ENCODE measurements at places on chromosomes 2 and 18.

- no peak for DNase-seq
These were observed 7.3 kb downstream of the IL1RN start for GRCh38 chr2:113134717-113135116.

DNA sequence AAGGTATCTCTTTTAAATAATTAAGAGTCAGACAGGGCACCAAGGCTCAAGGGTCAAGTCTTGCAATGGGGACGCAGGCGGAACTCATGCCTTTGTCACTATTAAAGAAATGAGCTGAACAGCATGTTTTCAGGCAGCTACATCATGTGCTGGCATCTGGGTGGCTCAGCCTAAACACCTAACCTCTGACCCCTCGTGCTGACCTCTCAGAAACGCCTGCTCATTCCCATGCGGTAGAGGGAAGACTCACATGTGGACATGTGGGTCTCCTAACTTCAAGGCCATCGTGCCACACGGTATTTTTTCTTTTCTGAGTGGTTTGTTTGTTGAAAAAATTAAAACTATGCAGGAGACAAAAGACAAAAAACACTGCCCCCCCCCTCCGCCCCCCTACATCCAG, 31.3 kb downstream of the CYP27C1 start:
- no peak for DNase-seq

- no peak for DNase-seq
These were observed 83.3 kb downstream of the ALPK2 start for GRCh38 chr18:58545338-58546296.

DNA sequence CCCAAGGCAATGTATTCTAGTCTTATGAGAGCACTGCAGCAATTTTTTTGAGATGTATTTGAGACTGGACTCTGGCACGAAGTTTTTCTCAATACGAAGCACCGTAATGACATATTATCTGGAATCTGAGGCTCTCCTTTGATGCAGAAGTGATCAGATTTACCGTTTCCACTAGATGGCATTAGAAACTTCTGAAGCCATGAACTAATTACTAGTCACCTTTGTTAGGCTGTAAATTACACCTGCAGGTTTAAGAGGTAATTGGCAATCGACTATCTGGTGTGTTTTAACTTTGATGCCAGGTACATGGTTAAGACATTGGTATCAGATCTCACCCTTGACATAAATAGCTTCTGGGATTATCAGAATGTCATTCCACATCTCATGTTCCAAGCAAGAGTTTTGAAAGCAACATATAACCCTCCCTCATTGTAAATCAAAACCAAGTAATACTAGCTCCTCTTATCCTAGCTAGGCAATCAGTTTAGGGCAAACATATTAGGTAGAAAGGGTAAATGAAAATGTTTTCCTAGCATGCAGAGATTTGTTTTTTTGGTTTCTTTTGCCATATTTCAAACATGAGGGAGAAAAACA, 254.6 kb upstream of the SPRED2 start:
- no peak for DNase-seq

DNA sequence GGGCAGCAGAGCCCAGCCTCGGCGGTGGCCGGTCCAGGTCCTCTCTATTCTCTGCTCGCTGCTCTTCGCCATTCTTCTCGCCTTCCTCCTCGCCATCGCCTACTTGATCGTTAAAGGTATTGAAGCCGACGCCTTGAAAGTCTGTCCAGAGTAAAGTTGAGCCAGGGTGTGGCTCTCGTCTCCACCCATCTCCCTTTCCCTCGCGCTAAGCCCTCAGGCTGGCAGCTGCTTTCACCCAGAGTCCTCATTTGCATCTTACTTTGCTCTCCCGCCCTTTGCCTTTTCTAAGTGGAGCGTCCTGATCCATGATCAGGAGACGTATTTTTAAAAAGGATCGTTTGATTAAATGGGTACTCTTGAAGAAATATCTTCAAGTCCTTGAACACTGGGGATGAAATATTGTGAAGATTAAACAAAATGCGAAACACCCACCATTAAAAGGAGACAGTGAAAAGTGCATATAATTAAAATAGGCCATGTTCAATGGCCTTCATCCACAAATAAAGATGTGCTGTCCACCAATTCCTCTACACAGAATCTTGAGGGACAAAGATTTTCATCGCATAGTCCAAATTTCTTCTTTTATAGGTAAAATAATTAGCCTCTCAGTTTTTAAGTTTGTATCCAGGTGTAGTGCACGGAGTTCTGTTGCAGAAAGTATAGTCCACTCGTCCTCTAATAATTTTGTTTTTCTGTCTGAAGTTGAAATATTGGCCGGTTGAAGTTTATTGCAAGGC, 657 bp downstream of the ARL6IP6 start:
- no peak for DNase-seq

DNA sequence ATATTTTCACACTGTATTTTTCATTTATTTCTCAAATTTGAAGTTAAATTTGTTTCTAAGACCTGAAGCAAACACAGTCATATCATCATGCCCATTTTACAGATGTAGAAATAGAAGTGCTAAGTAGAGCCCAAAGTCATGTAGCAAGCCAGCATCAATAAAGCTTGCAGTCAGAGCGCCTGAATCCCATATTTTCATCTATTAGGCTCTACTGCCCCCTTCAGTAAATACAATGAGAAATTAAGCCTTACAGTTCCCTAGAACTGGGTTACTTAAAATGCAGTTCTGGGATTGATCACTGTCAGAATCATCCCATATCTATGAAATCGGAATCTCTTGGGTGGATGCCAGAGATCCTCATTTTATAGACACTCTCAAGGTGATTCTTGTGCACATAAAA, 419.9 kb downstream of the TGIF1 start:
- DNase-seq, result no peak

DNA sequence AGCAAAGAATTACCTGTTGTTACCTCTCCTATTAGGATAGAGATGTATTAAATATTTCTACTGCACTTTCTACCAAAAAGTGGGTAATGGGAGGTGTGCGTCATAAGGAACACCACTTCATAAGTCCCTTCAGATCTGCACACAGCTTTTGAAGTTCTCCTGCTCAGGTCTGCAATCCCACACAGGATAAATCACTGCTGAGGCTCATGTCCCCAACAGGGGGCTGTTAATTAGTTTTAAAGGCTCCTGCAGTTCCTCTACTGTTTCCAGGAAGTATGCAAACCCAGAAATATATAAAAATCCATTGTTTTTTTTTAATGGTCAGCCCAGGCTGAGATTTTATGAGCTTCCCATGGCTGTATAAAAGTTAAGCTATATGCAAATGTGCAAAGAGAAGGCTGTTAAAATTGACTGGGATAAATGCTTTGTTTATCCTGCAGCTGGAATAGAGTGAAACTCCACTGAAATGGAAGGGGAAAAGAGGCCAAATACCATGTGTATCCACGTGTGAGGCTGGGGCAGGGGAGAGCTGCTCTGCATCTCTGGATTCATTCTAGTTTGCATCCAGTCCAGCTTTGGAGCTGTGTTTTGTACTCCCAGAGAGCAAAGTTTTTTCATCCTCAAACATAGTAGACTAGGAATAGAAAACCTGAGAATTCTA, 903.7 kb downstream of the TDRD15 start:
- no peak for DNase-seq

- no peak for DNase-seq
These were observed 69.1 kb downstream of the INHBB start for GRCh38 chr2:120415060-120415459.

DNA sequence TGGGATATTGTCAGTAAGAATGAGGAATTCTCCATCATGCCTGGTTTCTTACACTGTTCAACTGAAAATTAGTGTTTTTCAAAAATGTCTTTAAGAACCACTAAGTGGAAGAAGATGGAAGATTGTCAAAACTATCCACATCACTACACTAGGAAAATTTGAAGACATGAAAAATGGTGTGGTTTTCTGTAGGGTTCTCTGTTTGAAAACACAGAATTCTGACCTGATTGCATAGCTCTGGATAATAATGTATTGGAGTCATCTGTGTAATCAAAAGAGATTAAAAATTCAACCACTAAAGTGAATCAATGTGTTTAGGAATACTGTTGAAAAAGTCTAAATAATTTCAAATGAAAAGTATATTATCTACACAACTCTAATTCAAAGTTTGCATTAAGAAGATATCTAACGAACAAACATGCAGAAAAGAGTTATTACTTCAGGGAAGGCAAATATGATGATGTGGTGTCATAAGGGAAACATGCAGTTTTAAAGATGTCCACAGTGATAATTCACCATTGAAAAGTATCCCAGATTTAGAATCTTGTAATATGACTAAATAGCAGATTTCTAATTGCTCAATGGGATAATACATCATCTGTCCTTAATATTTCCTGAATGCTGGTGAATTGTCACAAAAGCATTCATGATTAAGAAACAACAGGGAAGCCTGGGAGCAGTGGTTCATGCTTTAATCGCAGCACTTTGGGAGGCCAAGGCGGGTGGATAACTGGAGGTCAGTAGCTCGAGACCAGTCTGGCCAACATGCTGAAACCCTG, 116.9 kb downstream of the ERBB4 start:
- no peak for DNase-seq

- DNase-seq, result no peak
These were observed 62.3 kb downstream of the SOWAHC start for GRCh38 chr2:109676346-109676902.

- DNase-seq, result no peak
These were observed 25.7 kb downstream of the TUBB6 start for GRCh38 chr18:12333506-12334290.

GRCh38 chr2:109383505-109384307, 230.1 kb downstream of the SEPTIN10 start:
- DNase-seq, result no peak

DNA sequence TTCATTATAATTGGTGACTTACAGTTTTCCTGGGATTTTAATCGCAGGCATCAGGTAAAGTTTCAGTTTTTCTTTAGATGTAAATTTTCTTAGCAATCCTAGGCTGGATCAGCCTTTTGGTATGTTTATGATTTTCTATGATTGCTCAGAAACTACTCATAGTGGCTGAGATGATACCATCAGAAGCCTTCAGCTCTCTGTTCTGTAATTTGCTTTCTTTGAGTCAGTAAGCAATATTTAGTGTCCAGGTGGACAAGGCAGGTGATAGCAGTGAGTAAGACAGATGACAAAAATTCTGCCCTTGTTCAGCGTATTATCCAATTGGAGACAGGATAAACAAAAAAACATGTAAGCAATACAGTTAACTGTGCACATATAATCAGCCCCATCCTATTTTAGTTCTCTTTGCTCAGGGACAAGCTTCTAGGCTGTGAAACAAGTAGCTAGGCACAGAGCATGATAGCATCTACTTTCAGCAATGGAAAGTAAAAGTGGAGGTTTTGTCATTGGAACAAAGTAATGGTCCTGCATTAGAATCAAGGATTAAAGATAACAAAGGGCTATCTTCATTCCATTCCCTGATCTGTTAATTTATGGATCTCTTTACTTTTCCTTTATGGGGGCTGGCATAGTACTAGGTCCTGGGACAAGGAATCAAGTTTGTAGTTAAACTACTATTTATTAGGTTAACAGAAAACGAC, 100.8 kb downstream of the EPC2 start:
- no peak for DNase-seq

GRCh38 chr2:218271487-218271797, 1.1 kb downstream of the PNKD start:
- DNase-seq, result no peak

- DNase-seq, result no peak
These were observed 46.7 kb upstream of the KCNG2 start for GRCh38 chr18:79750980-79751571.

GRCh38 chr2:69390001-69390400, 3.0 kb upstream of the GFPT1 start:
- no peak for DNase-seq

GRCh38 chr2:153770359-153770991, 101.2 kb upstream of the GALNT13 start:
- no peak for DNase-seq

- DNase-seq, result no peak
These were observed 5.1 kb upstream of the SPAG16 start for GRCh38 chr2:213279116-213279620.

DNA sequence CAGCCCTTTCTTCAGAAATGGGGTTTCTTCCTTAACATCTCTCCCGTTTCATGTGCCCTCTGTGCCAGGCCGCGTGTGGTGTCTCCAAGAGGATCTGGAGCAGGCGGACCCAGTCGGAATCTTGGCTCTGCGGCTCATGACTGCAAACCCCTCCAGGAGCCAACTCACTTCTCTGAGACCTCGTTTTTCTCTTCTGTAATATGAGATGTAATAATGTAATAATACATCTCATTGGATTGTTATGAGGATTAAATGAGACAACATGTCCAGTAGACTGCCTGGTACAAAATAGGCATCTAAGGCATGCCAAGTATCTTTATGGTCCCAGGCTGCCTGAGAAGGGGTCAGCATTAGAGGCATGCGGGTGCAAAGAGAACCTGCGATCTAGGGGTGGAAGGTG, 221.3 kb upstream of the REV1 start:
- DNase-seq, result no peak

- DNase-seq, result no peak
These were observed 37.2 kb upstream of the B4GALT6 start for GRCh38 chr18:31721601-31722000.

DNA sequence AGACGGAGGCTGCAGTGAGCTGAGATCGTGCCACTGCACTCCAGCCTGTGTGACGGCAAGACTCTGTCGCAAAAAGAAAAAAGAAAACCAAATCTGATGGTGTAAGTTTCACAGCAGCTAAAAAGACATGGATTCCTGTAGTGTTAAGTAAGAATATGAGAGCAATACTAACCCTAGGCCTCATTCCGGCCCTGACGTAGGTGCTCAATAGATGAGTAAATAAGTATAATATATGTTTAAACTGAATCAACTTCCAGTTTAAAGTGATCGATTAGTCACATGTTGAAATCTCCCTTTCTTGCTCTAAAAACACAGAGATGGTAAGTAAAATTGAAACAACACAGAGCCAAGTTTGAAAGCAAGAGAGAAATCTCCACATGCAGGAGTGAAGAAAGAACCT, 8.0 kb downstream of the ME2 start:
- DNase-seq, result no peak

- DNase-seq, result no peak
These were observed 1.7 kb downstream of the SH3RF3 start for GRCh38 chr2:109130723-109130995.

DNA sequence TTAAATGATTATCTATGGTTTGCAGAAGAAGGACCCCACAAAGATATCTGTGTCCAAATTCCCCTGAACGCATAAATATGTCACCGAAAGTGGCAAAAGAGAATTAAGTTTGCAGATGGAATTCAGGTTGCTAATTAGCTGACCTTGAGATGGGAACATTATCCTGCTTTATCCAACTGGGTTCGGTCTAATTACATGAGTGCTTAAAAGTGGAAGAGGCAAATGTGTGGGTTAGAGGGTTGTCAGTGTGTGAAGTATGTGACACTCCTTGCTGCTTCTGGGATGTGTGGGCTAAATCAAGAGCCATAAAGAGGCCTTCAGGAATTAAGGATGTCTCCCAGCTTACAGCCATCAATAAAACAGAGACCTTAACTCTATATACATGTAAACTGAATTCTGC, 53.5 kb downstream of the CDH19 start:
- DNase-seq, result no peak

DNA sequence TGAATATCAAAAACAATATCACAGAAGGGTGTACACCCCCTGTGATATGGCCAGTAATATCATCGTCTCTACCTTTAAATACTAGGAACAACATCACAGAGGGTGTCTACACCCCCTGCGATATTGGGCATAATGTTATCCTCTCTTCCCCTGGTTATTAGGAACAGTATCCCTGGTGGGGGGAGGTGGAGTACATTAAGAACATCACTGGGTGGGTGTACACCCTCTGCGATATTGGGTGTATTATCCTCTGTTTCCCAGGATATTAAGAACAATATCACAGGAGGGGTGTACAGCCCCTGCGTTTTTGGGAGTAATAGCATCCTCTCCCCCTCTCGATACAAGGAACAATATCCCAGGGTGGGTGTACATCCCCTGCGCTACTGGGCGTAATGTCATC, 1932.8 kb downstream of the SUCLG1 start:
- DNase-seq, result no peak

- DNase-seq, result no peak
These were observed 153.4 kb upstream of the CTNNA2 start for GRCh38 chr2:79359419-79359818.
